Caco-2 (cell line): ENCODE measurements at places on chromosomes 3 and 15. TPM values are rescaled to one million over a fixed set of nuclear protein-coding genes. Genes with fewer than 3 reads are reported as not detected.

TMEM266 gene
- total RNA-seq: 0.27 and 0.28 TPM in 2 replicates

SPTSSB gene
- 45.9 and 51.6 TPM in 2 replicates for total RNA-seq

LYZL4 gene
- total RNA-seq: not detected in 2 replicates

- no peak overlapping the region for H3K4me3 ChIP-seq
- no peaks in the 10 kb centered on the region; the same call in 1 of the 2 replicates for H3K4me1 ChIP-seq
- H3K27me3 ChIP-seq: no peaks in the 10 kb centered on the region
These were observed 22.3 kb upstream of the CDCP1 start for GRCh38 chr3:45168451-45168850.

GRCh38 chr3:71026634-71027578 lies 556.6 kb downstream of the FOXP1 start:
- H3K4me1 ChIP-seq: peaks cover 22% of the 10 kb centered on the region
- DNase-seq: no peak
- peak overlapping the region; percentile 29 for H3K27ac ChIP-seq
- no peaks in the 10 kb centered on the region for H3K27me3 ChIP-seq

DNA sequence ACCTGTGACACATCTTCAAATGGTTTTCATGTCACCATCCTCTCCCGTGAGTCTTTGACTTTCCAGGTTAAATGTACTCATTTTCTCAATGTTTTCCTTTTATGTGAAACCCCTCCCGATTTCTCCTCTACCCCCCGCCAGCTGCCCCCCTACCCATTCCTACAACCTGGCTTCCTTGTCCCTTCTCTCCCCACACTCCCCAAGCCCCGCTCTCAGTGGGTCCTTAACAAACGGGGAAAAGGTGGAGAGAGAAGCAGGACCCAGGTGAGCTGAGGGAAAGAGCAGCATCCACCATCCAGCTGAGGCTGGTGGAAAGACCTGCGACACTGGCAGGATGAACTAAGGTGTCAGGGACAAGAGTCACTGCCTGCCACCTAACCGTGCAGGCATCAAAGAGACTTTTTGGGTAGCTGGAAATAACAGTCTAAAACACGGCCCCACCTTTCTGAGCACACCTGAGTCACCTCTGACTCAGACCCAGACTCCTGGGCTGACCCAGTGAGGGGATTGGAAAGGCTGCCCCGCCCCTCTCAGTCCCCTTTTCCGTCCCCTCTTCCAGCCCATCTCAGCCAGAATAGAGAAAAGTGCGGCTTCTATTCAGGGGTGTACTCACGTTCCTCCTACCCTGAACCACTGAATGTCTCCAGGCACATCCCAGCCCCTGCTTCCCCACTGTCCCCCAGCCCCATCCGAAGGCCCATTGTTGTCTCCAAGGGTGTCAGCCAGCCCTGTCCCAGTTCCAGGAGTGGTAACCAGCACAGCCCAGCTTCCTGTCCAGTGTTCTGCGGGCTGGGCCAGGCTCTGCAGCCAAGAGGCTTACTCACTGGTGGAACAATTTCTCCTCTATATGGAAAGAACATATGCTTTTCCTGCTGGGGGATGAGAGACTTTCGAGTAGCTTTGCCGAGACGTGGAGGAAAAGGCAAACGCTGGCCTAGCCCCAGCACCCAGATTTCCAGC lies 20.4 kb downstream of the ISG20 start:
- no peak overlapping the region for H3K27ac ChIP-seq
- no peak overlapping the region for H3K4me3 ChIP-seq
- DNase-seq: no peak

DNA sequence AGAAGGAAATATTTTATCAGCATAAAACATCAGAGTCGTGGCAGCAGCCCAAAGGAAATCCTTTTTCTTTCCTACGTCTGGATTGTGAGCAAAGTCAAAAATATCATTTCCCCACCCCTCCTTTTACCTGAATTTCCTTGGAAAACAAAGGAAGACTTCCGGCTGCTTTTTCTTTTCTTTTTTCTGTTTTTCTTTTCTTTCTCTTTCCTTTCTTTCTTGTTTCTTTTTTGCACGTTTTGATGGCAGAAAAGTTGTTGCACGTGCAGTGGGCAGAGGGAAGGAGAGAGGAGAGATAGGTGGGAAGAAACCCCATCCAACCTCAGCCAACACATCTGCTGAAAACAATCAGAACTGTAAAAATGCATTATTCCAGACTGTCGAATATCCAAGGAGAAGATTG lies 544 bp upstream of the MYO1E start:
- peak overlapping the region; percentile 96 for H3K4me3 ChIP-seq
- no peaks in the 10 kb centered on the region for H3K27me3 ChIP-seq
- peaks cover 35% of the 10 kb centered on the region for H3K4me1 ChIP-seq

DNA sequence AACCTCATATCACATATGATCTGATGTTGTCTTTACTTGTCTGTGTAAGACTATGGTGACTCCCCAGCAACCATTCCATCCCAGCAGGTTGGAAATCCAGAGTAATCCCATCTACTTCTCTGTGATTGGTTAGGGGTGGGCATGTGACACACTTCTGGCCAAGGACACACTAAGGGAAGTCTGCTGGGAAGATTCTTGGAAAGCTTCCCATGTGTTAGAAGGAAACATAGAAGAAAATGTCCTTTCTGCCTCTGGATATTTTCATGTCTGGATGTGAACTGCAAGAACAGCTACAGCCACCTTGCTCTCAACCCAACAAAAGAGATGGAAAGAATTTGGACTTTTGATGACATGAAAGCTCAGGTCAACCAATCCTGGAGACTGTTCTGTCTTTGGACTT lies 2.6 kb upstream of the UBE2Q2 start:
- no peak overlapping the region for H3K27ac ChIP-seq
- no peak overlapping the region for H3K4me3 ChIP-seq
- H3K4me1 ChIP-seq: peaks cover 12% of the 10 kb centered on the region; the same call in 1 of the 2 replicates
- H3K36me3 ChIP-seq: no peaks in the 10 kb centered on the region
- no peaks in the 10 kb centered on the region for H3K27me3 ChIP-seq

GRCh38 chr3:190840146-190840545 lies 22.3 kb downstream of the GMNC start:
- H3K27ac ChIP-seq: no peak overlapping the region
- H3K27me3 ChIP-seq: no peaks in the 10 kb centered on the region
- no peak overlapping the region for H3K4me3 ChIP-seq
- H3K36me3 ChIP-seq: no peaks in the 10 kb centered on the region
- H3K4me1 ChIP-seq: no peaks in the 10 kb centered on the region

GRCh38 chr3:148202386-148202785 lies 495.3 kb upstream of the AGTR1 start:
- H3K36me3 ChIP-seq: no peaks in the 10 kb centered on the region
- no peaks in the 10 kb centered on the region for H3K27me3 ChIP-seq
- no peak overlapping the region for H3K27ac ChIP-seq
- no peak overlapping the region for H3K4me3 ChIP-seq
- no peaks in the 10 kb centered on the region for H3K4me1 ChIP-seq

DNA sequence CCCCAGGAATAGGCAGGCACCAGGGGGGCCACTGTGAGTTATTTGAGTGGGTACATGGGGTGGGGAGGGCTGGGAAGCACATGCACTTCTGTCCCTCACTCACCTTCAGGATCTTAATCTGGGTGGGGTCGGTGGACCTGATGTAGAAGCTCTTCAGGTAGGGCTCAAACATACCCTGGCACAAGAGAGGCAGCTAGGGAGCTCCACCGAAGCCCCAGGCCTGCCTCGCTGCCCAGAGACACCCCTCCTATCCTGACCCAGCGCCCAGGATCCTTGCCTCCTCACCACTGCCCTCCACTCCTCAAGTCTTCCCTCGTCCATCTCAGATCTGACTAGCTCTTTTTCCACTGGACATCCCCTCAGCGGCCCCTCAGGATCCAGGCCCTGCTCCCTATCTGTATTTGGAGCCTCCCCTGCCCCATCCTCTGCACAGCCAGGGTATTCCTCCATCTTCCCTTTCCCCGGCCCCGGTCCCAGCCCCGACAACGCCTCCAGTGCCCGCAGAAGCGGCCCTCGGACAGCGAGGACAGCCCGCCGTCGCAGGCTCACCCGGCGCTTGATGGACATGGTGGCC lies 30.0 kb downstream of the AP3B2 start:
- no peak overlapping the region for H3K4me3 ChIP-seq
- no peaks in the 10 kb centered on the region for H3K36me3 ChIP-seq
- H3K27me3 ChIP-seq: no peaks in the 10 kb centered on the region

DNA sequence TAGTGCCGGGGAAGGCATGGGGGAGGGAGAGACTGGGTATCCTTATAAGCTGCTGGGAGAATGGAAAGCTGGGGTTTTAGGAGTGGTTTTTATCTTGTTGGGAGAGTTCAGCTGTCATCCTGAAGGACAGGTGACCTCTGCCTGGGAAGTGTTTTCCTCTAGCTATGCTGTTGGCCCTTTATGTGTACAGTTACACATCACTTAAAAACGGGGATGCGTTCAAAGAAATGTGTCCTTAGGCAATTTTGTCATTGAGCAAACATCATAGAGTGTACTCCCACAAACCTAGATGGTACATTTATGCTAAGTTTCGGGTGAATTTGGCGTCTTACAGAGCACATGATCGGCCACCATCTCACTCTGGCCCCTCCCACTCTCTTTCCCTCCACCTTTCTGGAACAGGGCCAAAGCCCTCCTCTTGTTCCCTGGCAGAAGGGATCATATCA lies 164.3 kb upstream of the NUDT16 start:
- no peaks in the 10 kb centered on the region for H3K36me3 ChIP-seq
- H3K4me3 ChIP-seq: no peak overlapping the region
- DNase-seq: no peak
- H3K4me1 ChIP-seq: no peaks in the 10 kb centered on the region
- no peaks in the 10 kb centered on the region for H3K27me3 ChIP-seq
- H3K27ac ChIP-seq: no peak overlapping the region

- H3K4me3 ChIP-seq: no peak overlapping the region
- H3K27me3 ChIP-seq: no peaks in the 10 kb centered on the region
- H3K27ac ChIP-seq: no peak overlapping the region
These were observed 29.0 kb downstream of the PPARG start for GRCh38 chr3:12317914-12318313.
